ENCODE measurements at places on chromosomes 3 and 15. TPM values are rescaled to one million over a fixed set of nuclear protein-coding genes. Genes with fewer than 3 reads are reported as not detected.

RAB7A gene
- 264 TPM for total RNA-seq

DNA sequence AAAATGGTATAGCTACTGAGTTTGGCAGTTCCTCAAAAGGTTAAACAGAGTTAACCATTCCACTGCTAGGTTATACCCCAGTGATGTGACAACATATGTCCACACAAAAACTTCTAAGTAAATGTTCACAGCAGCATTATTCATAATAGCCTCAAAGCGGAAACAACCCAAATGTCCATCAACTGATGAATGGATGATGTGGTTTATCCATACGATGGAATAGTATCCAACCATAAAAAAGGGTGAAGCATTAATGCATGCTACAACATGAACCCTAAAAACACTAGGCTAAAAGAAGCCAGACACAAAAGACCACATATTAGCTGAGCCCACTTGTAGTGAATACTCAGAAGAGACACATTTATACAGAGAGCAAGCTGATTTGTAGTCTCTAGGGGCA, 9.0 kb downstream of the XXYLT1 start:
- H3K27me3 ChIP-seq = no peaks in the 10 kb centered on the region
- peaks cover 3% of the 10 kb centered on the region for H3K36me3 ChIP-seq
- H3K27ac ChIP-seq = no peak overlapping the region

DNA sequence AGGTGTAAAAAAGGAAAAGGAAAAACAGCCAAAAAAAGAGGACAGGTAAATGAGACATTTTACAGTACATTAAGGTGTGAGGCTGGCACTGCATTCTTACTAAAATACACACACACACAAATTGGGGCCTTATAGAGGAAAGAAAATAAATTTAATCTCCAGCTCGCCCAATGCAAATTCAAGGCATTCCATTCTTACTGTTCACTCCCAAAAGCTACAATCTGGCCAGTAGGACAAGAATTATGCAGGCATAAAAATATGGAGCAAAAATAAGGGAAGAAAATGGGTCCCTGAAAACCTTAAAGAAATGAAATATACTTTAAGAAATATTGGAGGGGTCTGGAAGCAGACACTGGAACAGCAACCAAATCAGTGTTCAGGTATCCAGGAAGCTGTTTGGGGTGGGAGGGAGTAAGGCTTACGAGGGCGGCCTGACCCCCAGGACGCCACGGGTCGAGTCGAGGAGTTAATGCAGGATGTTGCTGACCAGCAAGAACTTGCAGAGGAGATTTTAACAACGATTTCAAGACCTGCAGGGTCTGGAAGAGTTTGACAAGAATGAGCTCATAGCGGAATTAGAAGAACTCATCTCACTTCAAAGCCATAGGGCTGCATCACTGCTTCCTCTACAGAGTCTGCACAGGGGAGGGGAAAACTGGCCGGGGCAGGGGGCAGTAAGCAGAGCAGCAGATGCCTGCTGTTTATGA, 245.5 kb downstream of the TBL1XR1 start:
- no peak for DNase-seq
- H3K27me3 ChIP-seq = no peaks in the 10 kb centered on the region
- H3K27ac ChIP-seq = no peak overlapping the region
- no peaks in the 10 kb centered on the region for H3K36me3 ChIP-seq
- H3K4me1 ChIP-seq = no peaks in the 10 kb centered on the region

- no peak for DNase-seq
- no peak overlapping the region for H3K27ac ChIP-seq
- H3K27me3 ChIP-seq = no peaks in the 10 kb centered on the region
- H3K36me3 ChIP-seq = no peaks in the 10 kb centered on the region
These were observed 113.2 kb downstream of the TCF12 start for GRCh38 chr15:57031605-57032004.

DNA sequence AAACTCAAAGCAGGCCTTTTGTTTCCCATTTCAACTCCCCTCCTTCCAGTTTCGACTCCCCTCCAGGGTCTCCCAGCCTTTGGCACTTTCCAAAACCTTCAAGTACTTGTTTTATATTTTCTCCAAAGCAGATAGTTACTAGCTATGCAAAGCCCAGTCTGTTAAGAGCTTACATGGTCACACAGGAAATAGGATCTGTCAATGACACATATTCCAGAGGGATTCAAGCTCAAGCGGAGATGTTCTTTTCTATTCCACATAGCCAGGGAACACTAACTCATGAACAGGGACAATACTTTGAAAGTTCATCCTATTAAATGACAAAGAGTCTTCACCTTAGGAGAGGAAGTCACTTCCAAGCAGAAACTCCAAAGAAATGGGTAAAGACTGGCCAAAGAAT, 18.6 kb downstream of the SUCLG2 start:
- H3K4me3 ChIP-seq = no peak overlapping the region
- no peak for DNase-seq
- no peaks in the 10 kb centered on the region for H3K27me3 ChIP-seq
- no peak overlapping the region for H3K27ac ChIP-seq
